Cerebellum (tissue), 4 donors: ENCODE measurements at places on chromosomes 16 and 17. TPM values are rescaled to one million over a fixed set of nuclear protein-coding genes. Genes with fewer than 3 reads are reported as not detected.

DNA sequence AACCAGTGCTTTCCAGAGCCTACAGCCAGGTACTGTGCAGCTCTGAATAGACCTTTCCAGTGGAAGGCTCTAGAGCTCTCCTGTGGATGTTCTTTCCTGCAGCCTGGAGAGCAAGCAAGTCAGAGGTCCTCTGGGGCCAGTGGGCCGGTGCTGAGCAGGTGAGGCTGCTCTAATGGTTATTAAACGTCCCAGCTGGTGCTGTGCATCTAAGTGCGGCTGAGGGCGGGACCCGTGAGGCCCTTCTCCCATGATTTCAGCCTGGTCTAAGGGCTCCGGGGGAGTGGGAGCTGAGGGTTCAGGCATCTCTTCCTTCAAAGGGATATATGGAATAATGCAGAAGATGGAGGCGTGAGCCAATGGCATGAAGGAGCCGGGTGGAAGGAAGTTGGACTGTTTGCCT is 83.7 kb upstream of the SDK2 start:
- no peak for DNase-seq

GRCh38 chr16:3495176-3495575 is at the start of gene C16orf90:
TSS of gene C16orf90 (minus strand) at chr16:3495489. CDS start at chr16:3495421, 68 bp downstream.
- no peak for DNase-seq

DNA sequence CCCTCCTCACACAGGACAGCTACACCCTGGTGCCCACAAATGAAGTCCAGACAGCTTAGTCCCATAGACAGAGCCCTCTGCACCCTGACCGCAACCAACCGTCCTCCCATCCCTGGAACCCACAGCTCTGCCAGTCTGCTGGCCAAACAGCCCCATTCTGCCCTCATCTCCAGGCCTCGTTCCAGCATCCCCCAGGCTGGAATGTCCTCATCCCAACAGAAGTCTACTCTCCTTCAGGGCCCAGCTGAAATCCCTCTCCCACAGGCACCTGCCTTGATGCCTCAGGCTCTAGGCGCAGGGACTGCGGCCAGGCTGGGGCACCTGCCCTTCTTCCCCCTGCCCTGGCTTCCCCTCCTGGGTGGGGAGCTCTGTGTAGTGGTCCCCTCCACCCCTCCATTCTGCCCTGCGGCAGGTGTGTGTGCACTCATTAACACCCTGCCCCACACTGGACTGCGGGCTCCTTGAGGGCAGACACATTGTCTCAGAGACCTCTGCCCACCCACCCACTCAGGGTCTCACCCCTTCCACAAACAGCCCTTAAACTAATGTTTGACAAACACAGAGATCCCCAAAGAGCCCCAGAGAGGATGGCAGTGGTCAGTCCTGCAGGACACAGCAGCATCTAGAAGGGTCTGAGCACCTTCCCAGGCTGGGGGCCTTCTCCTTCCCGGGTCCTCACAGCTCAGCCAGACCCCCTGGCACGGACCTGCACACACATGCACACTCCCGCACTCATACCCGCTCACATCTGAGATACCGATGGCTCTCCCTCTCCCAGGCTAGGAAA is 820 bp downstream of the GRIN2C start:
- peak; percentile 70 for DNase-seq

GRCh38 chr17:49496183-49496866 is 1.2 kb downstream of the NGFR start:
- DNase-seq, result peak; percentile 80

DNA sequence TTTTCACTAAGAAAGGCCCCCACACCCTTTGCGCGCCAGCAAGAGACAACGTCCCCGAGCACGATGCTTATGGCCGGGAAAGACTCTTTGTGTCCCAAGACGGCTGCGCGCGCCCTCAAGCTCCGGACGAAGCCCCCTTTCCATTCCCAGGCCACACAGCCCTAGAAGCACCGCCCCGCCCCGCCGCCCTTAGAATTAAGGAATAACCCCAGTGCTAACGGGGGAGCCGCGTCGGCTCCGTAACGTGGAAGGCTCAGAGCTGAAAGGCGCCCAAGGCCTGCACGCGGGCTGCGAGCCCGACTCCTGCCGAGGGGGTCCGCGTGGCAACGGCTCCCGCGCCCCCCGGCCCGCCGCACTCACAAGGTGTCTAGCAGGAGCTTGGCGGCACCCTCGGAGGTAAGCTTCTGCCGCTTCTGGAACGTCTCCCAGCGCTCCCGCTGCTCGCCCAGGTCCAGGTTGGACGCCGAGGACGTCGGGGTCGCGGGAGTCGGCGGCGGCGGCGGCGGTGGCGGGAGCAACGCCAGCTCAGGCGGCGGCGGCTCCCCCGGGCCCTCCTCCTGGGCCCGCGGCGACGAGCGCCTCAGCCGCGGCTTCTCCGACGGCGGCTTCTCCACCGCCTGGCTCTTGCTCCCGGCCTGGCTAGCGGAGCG is 477 bp downstream of the CENPV start:
- peak; percentile 46 for DNase-seq

Gene PITPNC1
- total RNA-seq, result 44.2 TPM

Gene PRSS21
- total RNA-seq, result not detected

Gene ACSM3
- 0.73 TPM for total RNA-seq

DNA sequence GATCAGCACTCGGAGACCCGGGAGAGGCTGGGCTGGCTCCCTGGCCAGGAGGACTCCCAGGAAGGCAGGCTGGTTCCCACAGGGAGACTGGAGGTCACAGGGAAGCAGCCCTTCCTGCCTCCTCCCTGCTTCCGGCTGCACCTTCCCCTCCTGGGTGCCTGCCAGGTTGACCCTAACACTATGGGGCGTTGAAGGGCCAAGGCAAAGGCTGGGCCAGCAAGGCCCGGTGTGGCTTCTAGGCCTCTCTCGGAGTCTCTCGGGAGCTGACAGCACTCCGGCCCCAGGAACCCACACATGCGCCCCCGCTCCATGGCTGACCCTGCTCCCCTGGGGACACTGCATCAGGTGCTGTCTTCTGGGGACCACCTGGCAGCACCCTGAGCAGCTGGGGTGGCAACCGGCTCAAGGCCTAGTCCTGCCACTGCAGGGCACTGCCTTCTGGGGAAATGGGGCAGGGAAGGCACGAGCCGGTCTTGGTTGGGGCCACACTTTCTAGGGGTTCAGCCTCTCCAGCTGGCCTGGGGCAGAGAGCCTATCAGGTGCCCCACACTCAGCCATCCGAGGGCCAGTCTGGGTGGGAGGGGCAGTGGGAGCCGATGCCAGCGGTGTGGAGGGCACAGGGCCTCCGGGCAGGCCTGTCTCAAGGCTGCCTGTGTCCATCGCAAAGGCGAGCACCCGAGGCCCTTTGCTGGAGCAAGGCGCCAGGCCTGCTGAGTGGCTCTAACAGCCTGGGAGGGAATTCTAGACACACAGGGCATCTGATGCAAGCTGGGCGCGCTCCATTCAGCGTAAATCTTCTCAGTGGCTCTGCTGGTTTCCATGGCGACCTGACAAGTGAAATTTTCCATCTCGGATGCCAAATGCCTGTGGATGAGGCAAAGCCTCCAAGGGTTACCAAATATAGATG is 5.6 kb upstream of the MTSS2 start:
- DNase-seq, result peak; percentile 95

- DNase-seq, result no peak
These were observed 49.7 kb downstream of the SMG6 start for GRCh38 chr17:2253768-2254406.

GRCh38 chr17:73785496-73785895 is 141.3 kb upstream of the SDK2 start:
- DNase-seq, result no peak

DNA sequence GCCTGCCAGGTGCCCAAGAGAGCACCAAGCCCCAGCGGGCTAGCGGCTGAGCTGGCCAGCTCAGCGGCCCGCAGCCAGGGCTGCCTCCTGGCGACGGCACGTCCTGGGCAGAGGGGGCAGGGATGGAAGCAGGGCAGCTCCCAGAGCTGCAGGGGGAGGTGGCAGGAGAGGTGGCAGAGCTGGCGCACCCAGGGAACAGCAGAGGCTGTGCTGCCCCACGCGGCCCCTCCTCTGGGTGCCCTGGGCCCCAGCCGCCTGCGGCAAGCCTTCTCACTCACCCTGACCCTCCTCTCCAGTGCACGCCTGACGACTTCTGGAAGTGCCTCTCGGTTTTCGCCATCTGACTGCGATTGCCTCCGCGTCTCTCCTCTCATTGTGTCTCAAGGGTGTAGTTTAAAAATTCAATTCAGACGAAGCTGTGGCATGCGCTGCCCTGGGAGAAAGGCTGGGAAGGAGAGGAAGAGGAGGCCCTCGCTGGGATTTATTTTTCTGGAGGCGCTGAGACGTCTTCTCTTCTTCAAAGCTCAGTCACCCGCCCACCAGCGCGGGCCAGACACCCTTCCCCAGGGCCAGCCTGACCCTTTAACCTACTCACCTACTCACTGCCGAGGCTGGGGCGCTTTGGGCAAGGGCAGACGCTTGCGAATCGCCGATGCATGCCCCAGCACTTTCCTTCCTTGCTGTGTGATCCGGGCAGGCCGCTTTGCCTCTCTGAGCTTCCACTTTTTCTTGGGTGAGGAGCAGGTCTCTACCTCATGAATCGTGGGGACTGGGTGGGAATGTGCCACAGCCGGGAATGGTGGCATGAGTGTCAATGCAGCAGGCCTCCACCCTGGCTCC is 24.9 kb downstream of the GSE1 start:
- no peak for DNase-seq

DNA sequence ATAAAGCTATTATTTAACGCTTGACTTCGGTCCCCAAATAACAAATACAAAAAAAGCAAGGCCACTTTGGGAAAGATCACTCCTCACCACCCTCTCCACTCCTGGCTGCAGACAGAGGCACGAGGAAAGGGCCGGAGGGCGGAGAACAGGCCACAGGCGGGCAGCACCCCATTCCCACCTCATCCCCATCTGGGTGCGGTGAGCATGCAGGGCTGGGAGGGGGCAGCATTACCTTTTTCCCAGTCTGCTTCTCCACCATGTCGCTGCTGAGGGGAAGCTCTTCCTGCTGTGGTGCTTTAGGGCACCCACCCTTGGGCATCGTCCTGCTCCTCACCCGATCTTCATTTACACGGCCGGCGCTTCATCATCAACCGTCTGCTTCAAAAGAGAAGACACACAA is 99.2 kb downstream of the ZNF778 start:
- DNase-seq, result no peak

GRCh38 chr16:67326472-67327309 is at the start of the genes KCTD19 and LRRC36:
TSS of gene KCTD19 (minus strand) at chr16:67326741. CDS start at chr16:67326707, 34 bp downstream.
TSS of gene LRRC36 (plus strand) at chr16:67326815. CDS start at chr16:67326863, 48 bp downstream.
- DNase-seq, result peak; percentile 78

DNA sequence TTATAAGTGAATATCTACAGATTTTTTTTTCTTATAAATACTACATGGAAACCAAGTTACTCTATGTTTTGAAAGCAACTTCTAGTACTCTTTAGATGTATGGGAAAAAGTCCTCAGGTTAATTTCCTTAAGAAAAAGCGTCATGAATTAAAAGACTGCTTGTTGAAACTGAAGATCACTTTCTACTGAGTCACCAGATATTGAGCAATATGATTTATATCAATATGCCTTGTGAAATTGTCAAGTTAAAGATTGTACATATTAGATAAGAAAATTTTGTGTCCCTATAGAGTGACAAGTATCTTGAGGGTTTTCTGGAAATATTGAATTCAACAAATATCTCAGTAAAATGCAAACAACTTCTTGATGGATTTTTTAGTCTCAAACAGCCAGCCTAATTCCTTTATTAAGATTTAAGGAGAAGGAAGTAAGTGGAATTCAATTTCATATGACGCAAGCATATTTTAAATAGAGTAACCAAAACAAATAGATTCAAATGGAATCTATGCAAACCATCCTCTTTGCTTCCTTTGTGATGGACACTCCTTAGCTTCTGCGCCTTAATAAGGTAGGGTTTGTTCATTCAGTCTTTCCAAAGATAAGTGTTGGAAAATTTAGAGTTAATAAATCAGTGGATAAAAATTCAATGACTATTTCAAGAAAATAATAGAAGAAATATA is 16.6 kb downstream of the KRT12 start:
- DNase-seq, result no peak

DNA sequence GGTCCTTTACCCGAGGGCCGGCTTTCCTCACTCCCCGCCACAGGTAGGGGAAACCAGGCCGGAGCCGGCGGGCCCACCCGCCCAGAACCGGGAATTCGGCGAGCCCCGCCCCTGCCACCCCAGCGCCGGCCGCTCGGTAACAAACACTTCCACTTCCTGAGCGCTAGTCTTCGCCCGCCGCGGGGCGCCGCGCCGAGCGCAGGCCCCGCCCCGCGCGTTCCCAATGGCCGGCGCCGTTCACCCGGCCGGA is 224 bp upstream of the NHERF1 start:
- DNase-seq, result no peak

GRCh38 chr16:21028728-21029127 is 121.9 kb downstream of the DNAH3 start:
- DNase-seq, result no peak

Gene CTRL
- total RNA-seq, result 2.9 TPM

Gene TBC1D3
- not detected for total RNA-seq

Gene HOXB4
- total RNA-seq, result 0.09 TPM

DNA sequence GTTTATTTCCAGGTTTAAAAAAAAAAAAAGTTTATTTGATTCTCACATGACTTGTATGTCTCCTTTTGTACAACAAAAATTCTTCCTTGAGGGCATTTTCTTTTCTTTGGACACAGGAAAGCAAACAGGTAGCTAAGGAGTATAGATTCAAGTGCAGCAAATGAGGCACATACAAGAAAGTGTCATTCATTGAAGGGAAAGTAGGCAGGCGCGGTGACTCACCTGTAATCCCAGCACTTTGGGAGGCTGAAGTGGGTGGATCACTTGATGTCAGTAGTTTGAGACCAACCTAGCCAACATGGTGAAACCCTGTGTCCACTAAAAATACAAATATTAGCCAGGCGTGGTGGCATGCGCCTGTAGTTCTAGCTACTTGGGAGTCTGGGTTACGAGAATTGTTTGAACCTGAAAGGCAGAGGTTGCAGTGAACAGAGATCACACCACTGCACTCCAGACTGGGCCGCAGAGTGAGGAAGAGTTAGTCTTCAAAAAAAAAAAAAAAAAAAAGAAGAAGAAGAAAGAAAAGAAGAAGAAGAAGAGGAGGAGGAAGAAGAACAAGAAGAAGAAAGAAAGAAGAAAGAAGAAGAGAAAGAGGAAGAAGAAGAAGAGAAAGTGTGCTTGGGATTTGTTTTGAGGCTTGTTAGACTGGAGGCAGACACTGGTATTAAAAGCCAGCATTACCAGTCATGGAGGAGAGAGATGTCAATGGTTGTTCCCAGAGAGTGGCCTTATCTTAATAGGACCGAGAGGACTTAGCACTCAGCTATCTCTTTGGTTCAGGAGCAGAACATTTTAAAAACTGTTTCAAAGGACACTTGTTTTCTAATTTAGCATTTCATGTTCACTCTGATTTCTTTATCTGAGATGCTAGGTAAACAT is 19.7 kb downstream of the GINS3 start:
- DNase-seq, result no peak

GRCh38 chr16:74700116-74700437 is 585 bp downstream of the MLKL start:
- DNase-seq, result no peak

GRCh38 chr17:75573540-75573957 is 14.1 kb upstream of the MYO15B start:
- no peak for DNase-seq

GRCh38 chr16:22868593-22869224 is 54.7 kb downstream of the HS3ST2 start:
- DNase-seq, result no peak
